ENCODE measurements at places on chromosomes 12 and 14. TPM values are rescaled to one million over a fixed set of nuclear protein-coding genes. Genes with fewer than 3 reads are reported as not detected.

Gene CCDC38
- total RNA-seq, result 0.14 TPM

Gene LRRC10
- total RNA-seq, result not detected

Gene CCDC63
- total RNA-seq, result 1.2 TPM

Gene PLBD1
- total RNA-seq, result 19.5 TPM

Gene SIVA1
- 514 TPM for total RNA-seq

GRCh38 chr14:59919570-59920377, at the start of gene LRRC9:
Gene LRRC9, plus strand, starts transcription at chr14:59920144.
- peak within 1 kb of the TSS; percentile 60 for H3K27ac ChIP-seq
- H3K4me3 ChIP-seq, result peak within 1 kb of the TSS; percentile 43
- no peaks in the 10 kb centered on the region for H3K27me3 ChIP-seq
- DNase-seq, result peak; percentile 35

- no peak overlapping the region for H3K27ac ChIP-seq
- DNase-seq, result no peak
- H3K4me3 ChIP-seq, result no peak overlapping the region
- H3K4me1 ChIP-seq, result no peaks in the 10 kb centered on the region
These were observed 6.8 kb upstream of the NUDT4 start for GRCh38 chr12:93370947-93371346.

GRCh38 chr12:121107681-121108080, 25.0 kb upstream of the P2RX7 start:
- no peaks in the 10 kb centered on the region for H3K36me3 ChIP-seq
- no peak for DNase-seq
- no peak overlapping the region for H3K27ac ChIP-seq

DNA sequence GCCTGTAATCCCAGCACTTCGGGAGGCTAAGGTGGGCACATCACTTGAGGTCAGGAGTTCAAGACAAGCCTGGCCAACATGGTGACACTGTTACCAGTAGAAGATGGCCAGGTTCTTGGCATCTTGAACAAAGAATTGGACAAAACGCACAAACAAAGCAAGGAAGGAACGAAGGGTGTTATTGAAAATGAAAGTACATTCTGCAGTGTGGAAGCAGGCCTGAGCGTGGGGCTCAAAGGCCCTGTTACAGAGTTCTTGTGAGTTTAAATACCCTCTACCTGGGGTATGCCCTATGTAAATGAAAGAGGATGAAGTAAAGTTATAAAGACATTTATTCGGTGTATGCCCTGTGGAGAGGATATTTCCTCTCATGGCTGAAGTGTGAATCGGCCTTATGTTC, 20.8 kb upstream of the CDK17 start:
- H3K27me3 ChIP-seq, result no peaks in the 10 kb centered on the region
- H3K4me3 ChIP-seq, result no peak overlapping the region
- DNase-seq, result no peak

DNA sequence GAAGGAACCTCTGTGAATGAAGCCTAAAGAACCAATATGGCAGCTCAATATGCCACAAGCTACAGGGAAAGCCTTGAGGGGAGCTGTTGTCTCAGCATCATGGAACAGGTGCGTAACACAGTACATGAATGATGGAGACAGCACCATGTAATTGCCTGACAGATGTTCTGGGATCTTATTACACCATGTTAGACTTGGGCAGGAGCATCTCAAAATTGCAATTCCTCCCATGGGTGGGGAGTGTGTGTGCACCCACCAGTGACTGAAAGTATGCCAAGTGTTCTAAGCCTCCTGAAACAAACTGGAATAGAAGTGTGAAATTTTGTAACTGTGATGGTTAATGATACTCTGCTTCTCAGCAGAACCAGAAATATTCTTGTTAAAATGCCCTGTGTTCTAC, 151.0 kb upstream of the SRRM4 start:
- H3K4me1 ChIP-seq, result no peaks in the 10 kb centered on the region
- H3K27ac ChIP-seq, result no peak overlapping the region
- no peaks in the 10 kb centered on the region for H3K36me3 ChIP-seq
- H3K27me3 ChIP-seq, result peaks cover 3% of the 10 kb centered on the region

DNA sequence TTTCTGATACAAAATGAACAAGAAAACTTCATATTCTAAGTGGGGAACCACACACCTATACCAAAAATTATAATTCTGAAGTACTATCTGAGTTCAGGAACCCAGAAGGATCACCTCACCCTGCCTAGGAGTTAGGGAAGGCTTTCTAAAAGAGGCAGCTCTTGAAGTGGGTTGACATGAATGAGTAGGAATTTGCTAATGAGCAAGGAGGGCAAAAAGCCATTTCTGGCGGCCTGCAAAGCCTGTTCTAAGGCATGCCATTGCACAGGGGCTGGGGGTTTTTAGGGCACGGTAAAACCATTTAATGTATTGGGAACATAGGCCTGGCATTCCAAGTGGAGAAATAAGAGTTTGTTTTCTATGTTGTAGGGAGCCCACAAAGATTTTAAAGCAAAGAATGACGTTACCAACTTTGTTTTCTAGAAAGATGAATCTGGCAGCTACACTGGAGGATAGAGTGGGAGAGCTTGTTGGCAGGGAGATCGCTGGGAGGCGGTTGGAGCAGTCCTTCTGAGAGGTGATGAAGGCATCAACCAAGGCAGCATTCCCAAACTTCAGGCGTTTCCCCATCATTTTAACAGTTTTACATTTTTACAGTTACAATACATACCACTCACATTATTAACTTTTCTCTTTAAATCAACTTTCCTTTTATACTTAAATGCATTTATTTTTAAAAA, 14.1 kb downstream of the IFT43 start:
- no peak overlapping the region for H3K27ac ChIP-seq
- H3K27me3 ChIP-seq, result no peaks in the 10 kb centered on the region
- no peaks in the 10 kb centered on the region for H3K36me3 ChIP-seq
- no peak overlapping the region for H3K4me3 ChIP-seq
- DNase-seq, result no peak

- H3K4me3 ChIP-seq, result no peak overlapping the region
- DNase-seq, result no peak
- H3K27me3 ChIP-seq, result no peaks in the 10 kb centered on the region
- H3K36me3 ChIP-seq, result no peaks in the 10 kb centered on the region
These were observed 55.9 kb downstream of the ZFC3H1 start for GRCh38 chr12:71607494-71608330.

DNA sequence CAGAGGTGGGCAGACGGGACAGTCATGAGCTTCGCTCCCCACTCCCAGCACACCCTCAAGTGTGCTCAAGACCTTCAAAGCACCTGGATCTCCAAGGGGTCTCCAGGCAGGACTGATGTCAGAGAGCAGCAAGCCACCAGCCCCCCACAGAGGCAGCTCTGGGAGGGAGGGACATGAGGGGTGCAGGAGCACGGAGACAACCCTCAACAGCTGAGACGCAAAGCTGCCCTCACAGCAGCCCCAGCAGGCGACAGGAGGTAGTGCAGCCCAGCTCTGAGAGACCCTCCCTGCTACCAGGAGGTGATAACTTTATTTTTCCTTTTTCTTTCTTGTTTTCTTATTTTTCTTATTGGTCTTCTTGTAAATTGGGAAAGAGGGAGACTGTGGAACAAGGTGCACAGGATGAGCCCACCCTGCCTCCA, 17.9 kb downstream of the SIVA1 start:
- DNase-seq, result no peak
- no peaks in the 10 kb centered on the region for H3K27me3 ChIP-seq
- no peak overlapping the region for H3K27ac ChIP-seq

- DNase-seq, result no peak
- H3K27ac ChIP-seq, result no peak overlapping the region
- no peak overlapping the region for H3K4me3 ChIP-seq
- H3K36me3 ChIP-seq, result no peaks in the 10 kb centered on the region
- H3K27me3 ChIP-seq, result no peaks in the 10 kb centered on the region
These were observed 21.0 kb downstream of the C12orf75 start for GRCh38 chr12:105351523-105351922.

DNA sequence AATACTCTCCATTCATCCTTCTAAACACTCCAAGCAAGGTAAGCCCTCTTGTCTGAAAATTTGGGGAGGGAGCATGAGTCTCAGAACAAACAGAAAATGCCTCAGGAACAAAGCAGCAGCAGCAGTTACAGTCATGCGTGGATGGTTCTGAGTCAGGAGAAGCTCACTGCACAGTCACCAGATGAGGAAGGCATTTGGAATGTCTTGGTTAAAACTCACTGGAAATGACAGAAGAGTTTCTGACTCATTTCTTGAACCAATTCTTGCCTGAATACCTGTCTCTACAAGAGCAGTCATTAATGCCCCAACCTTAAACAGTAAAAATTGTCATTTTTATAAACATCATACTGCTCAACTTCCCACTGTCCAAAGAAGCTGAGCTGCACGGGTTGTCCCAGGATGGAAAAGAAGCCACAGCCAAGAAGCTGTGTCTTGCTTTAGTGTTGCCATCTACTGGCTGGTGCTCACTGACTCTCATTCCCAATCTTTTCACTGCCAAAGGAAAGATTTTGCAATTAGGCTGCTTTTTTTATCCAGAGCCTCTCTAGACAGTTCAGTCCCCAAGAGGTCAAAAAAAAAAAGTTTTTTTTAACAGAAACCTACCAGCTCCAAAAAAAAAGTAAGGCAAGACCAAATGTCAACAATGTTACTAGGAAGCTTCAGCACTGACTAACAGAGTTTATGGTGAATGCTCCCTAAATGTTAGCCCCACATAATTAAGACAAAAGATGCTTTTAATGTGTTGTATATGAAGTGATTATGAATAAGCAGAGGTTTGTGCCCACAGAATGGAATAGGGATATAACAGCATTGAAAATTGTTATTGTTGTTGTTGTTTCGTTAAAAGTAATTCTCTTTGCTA, 40.4 kb downstream of the KICS2 start:
- H3K27me3 ChIP-seq, result no peaks in the 10 kb centered on the region
- H3K4me3 ChIP-seq, result no peak overlapping the region

DNA sequence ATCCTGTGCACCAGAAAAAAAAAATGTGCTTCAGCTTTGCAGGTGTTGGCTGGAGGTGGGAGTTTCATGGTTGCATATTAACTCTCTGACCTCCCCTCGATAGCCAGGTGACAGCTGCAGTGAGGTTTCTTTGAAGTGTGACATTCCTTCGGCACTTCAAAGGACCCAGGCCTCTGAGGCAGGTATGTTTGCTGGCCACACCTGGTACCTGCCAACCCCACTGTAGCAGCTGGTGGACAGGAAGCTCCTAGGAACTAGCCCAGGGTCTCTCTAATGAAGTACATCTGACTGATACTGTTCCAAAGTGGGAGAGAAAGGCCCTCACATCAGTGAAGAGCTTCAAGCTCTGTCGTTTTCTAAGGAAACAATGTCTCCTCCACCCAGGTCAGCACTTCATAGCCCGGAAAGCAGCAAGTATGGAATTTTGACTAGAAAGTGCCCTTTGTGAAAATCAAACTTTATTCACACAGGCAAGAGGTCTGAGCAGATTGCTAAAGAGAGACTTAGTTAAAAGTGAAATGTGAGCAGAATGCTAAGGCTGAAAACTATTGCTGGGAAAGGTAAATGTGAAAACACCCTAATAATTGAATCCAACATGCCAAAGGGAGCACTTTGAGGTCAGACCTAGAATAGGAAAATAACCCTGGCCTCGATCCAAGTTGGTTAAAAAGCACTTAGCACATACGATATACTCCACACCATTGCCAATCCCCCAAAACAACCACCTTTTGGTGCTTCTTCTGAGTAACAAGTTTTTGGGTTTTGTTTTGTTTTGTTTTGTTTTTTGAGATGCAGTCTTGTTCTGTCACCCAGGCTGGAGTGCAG, 71.3 kb downstream of the PHLDA1 start:
- H3K36me3 ChIP-seq, result no peaks in the 10 kb centered on the region
- no peaks in the 10 kb centered on the region for H3K4me1 ChIP-seq
- H3K4me3 ChIP-seq, result no peak overlapping the region
- no peak overlapping the region for H3K27ac ChIP-seq

- H3K4me1 ChIP-seq, result no peaks in the 10 kb centered on the region
- no peaks in the 10 kb centered on the region for H3K27me3 ChIP-seq
- no peak overlapping the region for H3K27ac ChIP-seq
- H3K36me3 ChIP-seq, result no peaks in the 10 kb centered on the region
- H3K4me3 ChIP-seq, result no peak overlapping the region
- no peak for DNase-seq
These were observed 242.3 kb upstream of the PDZRN4 start for GRCh38 chr12:40945772-40946171.

DNA sequence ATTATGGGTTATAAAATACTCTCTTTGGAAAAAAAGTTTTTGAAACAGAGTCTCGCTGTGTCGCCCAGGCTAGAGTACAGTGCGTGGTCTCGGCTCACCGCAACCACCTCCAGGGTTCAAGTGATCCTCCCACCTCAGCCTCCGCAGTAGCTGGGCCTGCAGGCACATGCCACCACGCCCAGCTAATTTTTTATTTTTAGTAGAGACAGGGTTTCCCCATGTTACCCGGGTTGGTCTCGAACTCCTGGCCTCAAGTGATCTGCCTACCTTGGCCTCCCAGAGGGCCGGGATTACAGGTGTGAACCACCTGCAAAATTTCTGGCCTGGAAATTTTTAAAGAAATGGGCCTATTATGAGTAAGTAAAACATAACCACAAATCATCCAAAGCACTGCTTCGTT, 3.8 kb downstream of the USP15 start:
- no peak overlapping the region for H3K27ac ChIP-seq
- DNase-seq, result no peak
- H3K4me3 ChIP-seq, result no peak overlapping the region
- no peaks in the 10 kb centered on the region for H3K4me1 ChIP-seq

All from prostate gland (tissue), 2 donors.